Stimulated activated CD4-positive, alpha-beta T cell treated with anti-CD3 and anti-CD28 coated beads, TNF-alpha, amount 100 ng/mL, for 1 hour (primary cell): ENCODE measurements at places on chromosomes 2 and 18.

DNA sequence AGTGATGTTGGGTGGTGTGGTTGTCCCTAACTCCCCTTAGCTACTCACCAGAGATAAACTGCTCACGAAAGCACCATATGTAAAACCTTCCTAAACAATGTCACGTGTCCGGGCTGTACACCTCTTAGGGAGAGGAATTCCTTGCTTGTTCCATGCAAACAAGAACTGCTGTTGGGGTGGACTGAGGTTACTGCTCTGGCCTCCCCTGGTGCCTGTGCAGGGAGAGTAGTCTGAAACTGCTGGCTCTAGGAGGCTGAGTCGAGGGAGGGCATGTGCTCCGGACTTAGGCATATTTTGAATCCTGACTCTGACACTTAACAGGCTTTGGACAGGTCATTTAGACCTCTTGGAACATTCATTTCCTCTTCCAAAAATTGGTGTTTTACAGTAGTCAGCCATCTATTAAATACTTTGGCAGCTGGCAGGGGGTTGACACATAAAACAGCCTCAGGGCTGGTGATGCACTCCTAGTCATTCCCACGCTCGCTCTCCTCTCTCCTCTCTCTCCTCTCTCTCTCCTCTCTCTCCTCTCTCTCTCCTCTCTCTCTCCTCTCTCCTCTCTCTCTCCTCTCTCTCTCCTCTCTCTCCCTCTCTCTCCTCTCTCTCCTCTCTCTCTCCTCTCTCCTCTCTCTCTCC lies 10.6 kb downstream of the THNSL2 start:
- no peak for DNase-seq

DNA sequence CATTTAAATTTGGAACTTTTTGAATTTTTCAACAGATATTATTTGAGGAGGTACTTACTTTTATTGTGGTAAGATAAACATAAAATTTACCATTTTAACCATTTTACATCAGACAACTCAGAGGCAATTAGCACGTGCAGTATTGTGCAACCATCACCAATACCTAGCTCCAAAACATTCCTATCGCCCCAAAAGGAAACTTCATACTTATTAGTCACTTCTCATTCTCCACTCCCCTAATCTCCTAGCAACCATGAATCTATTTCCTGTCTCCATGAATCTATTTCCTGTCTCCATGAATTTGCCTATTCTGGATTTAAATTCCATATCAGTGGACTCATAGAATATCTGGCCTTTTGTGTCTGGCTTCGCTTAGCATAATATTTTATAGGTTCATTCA lies 69.9 kb upstream of the FAM136A start:
- no peak for DNase-seq

DNA sequence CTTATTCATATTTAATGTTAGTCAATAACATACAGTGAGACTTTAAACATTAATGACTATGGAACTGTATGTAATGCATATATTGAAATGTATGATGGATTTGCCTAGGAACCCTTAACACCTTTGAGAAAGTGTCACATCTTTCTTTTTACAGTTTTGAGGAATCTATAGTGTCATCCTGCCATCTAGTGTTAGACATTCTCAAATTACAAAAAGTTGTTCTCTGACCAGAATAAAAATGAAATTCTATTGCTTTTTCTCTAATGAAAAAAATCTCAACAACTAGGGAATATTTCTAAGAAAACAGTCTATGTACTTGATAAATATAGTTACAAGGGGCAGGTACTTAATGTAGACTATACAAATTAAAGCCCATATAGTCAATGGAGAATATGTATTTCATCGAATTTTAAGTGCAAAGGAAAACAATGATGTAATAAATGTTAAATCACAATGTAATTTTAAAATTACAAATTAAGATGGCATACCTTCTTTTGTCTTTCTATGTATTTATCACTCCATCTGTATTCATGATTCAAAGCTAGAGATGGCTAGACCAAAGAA lies 5.1 kb upstream of the CALCRL start:
- DNase-seq, result no peak

DNA sequence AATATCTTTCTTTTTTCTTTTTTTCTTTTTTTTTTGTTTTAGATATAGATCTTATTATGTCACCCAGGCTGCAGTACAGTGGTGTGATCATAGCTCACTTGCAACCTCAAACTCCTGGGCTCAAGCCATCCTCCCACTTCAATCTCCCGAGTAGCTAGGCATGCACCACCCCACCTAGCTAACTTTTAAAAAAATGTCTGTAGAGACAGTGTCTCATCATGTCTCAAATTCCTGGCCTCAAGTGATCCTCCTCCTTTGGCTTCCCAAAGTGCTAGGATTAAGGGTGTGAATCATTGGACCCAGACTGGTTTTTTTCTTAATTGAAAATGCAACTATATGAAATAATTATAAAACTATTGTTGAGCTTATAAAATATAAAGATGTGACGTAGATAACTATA lies 9.8 kb upstream of the ZCCHC2 start:
- DNase-seq, result no peak

GRCh38 chr2:42754021-42754775 lies 9.7 kb downstream of the OXER1 start:
- no peak for DNase-seq

DNA sequence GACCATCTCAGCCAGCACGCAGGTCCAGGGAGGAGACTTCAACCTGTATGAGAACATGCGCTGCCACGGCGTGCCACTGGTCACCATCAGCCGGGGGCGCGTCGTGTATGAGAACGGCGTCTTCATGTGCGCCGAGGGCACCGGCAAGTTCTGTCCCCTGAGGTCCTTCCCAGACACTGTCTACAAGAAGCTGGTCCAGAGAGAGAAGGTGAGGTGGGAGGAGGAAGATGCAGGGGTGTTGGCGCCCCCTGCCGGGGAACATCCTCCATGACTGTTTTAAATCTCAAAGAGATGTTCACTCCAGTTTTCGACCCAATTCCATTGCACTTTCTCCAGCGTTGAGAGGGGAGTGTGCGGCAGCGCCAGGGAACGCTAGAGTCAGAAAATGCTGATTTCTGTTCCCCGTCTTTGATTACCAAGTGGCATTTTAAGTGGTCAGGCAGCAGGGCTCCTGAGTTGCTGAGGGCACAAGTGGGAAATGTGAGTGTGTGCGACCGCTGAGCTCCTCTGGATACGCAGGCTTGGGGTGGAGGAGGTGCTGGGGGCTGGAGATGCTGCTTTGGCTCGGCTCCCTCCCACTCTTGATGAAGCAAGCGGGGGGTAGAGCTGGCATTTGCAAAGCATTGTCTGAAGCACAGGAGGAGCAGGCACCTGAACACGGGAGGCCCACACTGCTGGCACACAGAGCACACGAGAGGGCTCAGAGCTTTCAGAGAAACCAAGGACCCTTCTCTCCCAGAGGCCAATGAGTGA lies 27.7 kb upstream of the MAPRE3 start:
- DNase-seq, result peak; percentile 17

- no peak for DNase-seq
Measured at GRCh38 chr2:215161301-215161829, 22.9 kb upstream of the ABCA12 start.

DNA sequence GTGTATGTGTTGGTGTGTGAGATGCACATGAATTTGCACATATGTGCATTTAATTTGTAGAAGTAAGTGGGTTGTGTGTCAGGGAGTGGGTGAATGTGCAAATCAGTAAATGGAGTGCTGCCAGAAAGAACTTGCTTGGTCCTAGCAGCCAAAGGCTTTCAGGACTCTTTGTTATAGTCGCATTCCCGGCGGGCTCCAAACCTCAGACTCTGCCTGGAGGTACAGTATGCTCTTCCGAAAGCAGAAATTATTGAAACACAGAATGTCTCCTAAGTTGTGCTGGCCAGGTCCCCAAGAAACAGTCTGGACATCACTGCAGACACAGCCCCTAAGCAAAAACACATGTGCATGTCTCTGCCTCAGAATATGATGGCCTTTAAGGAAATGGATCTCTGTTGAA lies 232.4 kb downstream of the INSIG2 start:
- DNase-seq, result no peak

- no peak for DNase-seq
Measured at GRCh38 chr2:234495251-234496054, 1.4 kb downstream of the ARL4C start.

GRCh38 chr2:173659509-173659908 lies 304.8 kb downstream of the CDCA7 start:
- DNase-seq, result no peak

DNA sequence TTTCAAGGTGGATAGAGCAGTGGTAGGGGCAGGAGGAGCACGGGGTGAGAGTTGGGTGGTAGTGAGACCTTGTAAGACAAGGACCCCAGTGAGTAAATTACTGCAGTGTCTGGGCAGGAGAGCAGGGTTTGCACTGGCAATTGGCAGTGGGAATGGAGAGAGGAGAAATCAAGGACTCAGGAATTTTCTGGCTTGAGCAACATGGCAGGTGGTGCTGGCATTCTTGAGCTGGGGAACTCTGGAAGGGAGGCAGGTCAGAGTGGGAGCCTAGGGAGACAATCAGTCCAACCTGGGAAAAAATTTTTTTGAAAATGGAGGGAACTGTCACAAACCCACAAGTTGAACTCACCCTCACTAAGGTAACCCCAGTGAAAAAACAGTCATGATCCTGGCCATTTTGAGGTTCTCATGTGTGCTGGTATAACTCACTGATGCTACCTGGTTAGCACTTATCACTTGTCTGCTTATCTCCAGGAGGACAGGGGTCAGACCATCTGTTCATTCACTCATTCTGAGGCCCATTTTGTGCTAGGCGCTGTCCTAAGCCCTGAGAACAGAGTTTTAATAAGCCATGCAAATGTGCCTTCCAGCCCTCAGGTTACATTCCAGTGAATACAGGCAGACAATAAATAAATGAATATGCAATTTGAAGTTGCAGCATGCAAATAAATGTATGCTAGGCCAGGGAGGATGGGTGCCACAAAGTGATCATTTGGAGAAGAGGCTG lies 92.2 kb upstream of the SEC11C start:
- DNase-seq, result no peak

- no peak for DNase-seq
Measured at GRCh38 chr2:33573657-33574056, 25.4 kb downstream of the FAM98A start.

DNA sequence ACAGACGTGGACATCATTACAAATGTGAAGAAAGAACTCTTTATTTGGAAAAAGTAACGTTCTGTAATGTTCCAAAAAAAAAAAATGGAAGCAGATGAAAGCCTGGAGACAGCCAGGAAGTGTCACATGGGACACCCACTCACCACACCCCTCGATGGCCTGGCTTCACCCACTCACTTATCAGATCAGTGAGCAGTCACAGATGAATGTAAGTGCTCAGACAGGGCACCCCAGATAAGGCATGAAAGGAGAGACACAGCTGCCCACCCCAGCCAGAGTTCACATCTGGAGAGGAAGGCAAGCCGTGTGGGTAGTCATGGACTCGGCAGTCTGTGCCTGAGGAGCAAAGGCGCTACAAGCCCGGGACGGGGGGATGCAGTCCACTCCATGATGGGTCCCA lies 105.2 kb downstream of the SEPTIN10 start:
- DNase-seq, result no peak

GRCh38 chr2:100066246-100066645 lies 76.1 kb downstream of the AFF3 start:
- no peak for DNase-seq

DNA sequence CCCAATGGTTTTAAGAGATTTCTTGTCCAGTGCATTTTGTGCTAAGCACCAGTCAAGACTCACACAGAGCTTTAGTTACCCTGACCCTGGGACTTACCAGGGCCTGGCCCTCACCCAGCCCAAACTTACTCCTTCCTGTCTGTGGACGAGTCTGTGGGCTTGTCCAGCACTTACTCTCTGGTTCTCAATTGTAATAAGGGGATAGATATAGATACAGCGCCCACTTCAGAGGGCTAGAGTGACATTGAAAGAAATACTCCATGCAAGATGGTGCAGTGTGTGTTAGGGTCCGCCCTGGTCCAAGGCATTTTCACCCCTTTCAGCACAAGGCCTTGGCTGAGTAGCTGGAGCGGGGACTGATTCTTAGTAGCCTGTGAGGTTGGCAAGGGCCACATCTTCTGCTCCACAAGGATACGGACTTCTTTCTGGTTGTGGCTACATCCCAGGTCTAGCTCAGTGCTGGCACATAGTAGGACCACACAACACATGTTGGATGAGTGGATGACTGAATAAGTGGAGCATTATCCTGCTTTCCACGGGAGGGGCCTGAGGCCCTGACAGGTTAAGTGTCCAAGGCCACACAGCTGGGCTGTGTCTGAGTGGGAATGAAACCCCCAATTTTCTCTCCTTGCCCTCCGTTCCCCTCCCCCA lies 3.8 kb upstream of the ARID5A start:
- DNase-seq, result no peak

DNA sequence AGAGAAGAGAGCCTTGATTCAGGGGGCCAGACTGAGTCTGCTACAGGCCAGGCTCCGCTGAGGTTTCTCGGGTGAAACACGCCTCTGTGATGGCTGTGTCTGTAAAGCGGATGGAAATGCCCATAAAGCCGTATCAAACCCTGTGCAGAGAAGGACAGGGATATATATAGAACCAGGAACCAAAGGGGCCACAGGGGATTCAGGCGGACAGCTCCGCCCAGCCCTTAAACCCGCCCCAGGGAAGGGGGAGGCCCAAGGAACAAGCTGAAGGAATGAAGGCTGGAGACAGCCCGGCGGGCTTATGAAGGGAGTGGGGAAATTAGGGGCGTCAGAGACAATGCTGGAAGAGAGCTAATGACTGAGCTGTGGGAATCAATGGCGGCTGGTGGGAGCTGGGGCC lies 42.1 kb downstream of the NHEJ1 start:
- no peak for DNase-seq

- DNase-seq, result no peak
Measured at GRCh38 chr2:197958592-197959150, 154.3 kb downstream of the PLCL1 start.

GRCh38 chr2:3458396-3459184 lies 60.7 kb downstream of the ADI1 start:
- no peak for DNase-seq
